ENCODE measurements at places on chromosomes 3 and 15.

- DNase-seq, result no peak
These were observed 478.5 kb upstream of the EPHA3 start for GRCh38 chr3:88628901-88629300.

DNA sequence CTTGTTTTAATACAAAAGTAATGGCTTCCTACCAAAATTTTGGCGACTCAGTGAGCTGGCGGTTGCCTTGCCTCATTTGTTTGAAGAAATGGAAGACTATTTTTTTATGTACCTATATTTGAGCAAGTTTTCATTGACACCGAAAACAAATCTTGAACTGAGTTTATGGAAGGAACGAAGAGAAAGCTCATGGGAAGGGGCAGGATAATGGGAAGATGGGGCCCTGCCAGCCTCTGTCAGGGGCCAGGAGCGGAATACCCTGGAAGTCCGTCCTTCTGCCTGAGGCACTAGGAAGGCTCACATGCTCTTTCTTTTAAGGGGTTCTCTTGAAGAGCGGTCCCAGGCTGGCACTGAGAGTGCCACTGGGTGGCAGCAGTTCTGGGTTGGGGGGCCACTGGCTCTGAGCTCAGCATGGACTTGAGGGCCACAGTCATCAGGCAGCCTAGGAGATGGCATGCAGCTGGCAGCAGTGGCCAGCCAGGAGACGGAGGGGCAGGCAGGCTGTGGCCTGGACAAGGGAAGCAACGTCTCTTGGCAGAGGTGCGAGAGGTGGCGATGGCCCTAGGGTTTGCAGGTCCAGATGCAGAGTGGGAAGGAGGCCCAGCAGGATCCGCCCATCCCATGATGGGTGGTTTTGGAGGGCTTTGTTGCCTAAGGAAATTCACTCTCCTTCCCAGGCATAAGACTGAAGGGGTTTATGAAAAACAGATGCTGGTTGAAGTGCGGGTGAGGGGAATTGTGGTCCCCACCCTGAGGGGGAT, 41.6 kb downstream of the ISG20 start:
- DNase-seq, result no peak

DNA sequence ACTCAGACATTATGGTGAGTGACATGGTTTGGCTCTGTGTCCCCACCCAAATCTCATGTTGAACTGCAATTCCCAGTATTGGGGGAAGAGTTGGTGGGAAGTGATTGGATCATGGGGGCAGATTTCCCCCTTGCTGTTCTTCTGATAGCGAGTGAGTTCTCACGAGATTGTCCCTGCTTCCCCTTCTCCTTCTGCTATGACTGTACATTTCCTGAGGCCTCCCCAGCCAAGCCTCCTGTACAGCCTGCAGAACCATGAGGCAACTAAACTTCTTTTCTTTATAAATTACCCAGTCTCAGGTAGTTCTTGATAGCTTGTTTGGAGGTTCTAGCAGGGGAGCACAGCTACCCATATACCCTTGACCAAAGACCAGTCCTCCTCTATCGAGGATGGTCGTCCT, 45.9 kb downstream of the ADAM10 start:
- DNase-seq, result no peak

GRCh38 chr15:34358367-34358766, 8.6 kb downstream of the LPCAT4 start:
- peak; percentile 15 for DNase-seq

GRCh38 chr3:124878561-124879336, 8.4 kb downstream of the ITGB5 start:
- DNase-seq, result peak; percentile 94

DNA sequence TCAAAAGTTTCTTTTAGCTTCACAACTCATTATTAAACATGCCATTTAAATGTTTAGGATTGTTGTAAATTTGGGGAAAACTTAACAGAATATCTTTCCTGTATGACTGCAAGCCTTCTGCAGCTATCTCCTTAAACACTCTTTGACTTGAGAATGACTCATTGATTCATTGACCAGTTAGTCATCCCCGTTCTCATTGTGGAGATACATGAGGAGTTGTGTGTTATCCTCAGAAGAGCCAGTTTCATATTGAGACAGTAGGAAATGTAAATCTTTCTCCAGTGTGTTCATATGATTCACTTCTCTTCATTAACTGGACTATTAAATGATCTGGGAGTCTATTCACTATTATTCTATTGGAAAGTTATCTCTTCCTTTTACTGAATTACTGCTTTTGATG, 83.0 kb downstream of the CRYGS start:
- peak; percentile 45 for DNase-seq

DNA sequence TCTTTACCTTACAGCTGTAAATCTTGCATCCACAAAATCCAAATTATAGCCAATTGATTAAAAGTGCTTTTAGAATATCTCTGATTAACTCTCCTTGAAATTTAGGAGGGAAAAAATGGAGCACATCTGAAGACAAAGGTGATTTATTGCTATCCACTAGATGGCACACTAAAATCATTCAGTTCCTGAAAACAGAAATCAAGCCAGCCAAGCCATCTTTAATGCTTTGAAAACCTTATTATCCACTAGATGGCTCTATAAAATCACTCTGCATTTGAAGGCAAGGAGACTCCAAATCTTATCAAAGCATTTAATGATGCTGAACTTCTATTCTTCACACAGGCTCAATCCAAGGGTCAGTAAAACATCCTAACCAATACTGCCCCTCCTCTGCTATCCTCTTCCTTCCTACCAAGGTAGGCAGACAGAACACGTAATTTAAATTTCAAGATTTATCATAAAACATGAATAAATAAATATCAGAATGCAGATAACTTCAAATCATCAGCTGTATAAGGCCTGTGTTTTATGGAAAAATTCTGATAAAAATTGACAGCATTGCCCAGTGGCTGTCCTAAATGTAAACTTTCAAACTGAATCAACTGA, 48.4 kb downstream of the GOLIM4 start:
- DNase-seq, result peak; percentile 87

DNA sequence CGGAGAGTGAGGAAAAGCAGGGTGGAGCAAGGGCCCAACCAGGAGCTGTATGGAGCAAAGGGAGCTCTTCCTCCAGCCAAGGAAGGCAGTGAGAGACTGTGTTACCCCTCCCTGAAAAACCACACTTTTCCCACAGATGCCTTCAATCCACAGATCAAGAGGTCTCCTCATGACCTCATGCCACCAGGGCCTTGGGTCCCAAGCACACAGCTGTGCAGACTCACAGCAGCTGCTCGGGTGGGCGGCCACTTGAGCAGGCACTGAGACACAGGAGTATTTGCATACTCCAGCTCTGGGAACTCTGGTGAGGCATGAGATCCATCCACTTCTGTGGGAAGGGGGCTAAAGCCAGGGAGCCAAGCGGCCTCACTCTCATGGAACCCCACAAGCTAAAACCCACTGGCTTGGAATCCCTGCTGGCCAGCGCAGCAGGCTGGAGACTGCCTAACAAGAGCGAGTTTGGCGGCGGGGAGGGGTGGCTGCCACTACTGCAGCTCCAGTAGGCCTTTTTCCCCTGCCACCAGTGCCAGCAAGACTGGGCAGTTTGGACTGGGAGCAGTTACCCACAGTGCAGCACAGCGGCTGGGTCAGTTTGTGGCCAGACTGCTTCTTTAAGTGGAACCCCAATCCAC, 880.6 kb upstream of the ARPP21 start:
- no peak for DNase-seq

DNA sequence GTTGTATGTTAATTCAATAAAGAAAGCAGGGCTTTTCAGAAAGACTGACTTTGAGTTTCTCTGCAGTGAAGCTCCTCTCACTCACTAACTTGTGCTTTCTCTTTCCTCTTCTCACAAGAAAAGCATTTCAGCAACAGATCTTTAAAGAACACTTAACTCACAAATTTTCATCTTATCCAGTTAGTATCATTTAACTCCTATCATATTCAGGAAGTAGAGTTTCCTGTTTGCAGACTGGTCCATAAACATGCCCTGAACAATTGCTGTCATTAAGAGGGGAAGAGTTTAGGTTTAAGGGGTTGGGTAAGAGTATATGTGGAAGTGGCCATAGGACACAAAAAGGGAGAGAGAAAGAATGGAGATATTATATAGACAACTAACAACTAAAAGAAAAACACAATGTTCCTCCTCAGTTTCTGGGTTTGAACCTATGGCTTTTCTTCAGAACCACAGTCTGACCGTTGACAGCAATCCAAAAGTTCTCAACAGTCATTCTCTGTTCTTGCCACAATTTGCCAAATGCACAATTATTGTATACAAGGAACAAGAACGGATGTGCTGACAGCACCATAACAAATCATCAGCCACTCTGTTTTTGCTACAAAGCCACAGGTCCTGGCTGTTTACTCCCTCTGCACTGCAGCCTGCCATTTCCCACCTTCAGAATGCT, 63.9 kb downstream of the CHAC1 start:
- no peak for DNase-seq

GRCh38 chr3:144866476-144866875, 894.9 kb downstream of the DIPK2A start:
- no peak for DNase-seq

GRCh38 chr15:89647191-89647851, 7.9 kb downstream of the KIF7 start:
- DNase-seq, result peak; percentile 31

- DNase-seq, result peak; percentile 51
These were observed 76.7 kb downstream of the BOC start for GRCh38 chr3:113287803-113288648.

DNA sequence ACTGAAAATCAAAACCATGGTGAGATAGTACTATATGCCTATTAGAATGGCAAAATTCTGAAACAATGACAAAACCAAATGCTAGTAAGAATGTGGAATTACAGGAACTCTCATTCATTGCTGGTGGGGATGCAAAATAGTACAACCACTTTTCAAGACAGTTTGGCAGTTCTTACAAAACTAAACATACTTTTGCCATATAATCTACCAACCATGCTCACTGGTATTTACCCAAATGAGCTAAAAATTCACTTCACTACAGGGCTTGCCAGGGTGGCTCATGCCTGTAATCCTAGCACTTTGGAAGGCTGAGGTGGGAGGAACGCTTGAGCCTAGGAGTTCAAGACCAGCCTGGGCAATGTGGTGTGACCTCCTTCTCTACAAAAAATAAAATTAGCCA, 40.0 kb downstream of the MYO9A start:
- DNase-seq, result no peak

DNA sequence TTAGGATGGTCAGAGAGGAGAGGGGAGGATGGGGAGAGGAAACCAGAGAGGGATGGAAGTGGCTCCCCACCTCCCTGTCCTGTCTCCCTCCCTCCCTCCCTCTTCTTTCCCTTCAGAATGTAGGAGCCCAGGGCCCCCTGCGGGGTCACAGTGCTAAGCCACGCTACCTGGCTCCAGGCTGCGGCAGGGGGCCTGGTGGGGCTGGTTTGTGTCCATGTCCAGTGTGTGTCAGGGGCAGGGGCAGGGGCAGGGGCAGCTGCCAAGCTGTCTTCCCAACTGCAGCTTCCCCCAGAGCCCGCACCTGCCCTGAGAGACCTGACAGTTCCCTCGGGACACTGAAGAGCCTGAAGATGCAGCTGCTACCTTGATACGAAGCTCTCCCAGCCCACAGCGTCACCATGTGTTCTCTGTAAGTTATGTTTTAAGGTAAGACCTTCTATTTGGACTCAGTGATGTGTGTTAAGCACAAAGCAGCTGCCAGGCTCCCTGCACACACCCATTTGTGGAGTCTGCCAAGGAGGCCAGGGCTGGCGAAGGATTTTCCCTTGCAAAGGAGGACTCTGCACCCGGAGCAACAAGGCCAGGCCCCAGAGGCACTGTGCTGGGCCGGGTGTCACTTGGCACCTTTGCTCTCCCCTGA, 121.8 kb upstream of the SMAD3 start:
- no peak for DNase-seq

GRCh38 chr3:183114384-183115178, 15.3 kb upstream of the MCCC1 start:
- no peak for DNase-seq

DNA sequence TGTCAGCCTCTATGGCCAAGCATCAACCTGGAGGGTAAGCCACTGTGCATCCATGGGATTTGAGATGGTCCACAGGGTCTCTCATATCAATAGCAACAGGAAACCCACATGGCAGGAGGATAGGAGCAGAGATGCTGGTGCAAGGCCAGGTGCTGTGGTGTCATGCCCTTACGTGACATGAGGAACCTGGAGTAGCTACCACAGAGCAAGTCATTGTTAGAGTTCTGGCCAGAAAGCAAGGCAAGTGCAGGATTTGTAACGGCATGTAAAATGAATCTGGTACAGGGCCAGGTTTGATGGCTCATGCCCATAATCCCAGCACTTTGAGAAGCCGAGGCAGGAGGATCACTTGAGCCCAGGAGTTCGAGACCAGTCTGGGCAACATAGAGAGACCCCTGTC, 14.8 kb upstream of the ZNF774 start:
- no peak for DNase-seq

- no peak for DNase-seq
These were observed 66.1 kb downstream of the NOX5 start for GRCh38 chr15:69080295-69081248.

DNA sequence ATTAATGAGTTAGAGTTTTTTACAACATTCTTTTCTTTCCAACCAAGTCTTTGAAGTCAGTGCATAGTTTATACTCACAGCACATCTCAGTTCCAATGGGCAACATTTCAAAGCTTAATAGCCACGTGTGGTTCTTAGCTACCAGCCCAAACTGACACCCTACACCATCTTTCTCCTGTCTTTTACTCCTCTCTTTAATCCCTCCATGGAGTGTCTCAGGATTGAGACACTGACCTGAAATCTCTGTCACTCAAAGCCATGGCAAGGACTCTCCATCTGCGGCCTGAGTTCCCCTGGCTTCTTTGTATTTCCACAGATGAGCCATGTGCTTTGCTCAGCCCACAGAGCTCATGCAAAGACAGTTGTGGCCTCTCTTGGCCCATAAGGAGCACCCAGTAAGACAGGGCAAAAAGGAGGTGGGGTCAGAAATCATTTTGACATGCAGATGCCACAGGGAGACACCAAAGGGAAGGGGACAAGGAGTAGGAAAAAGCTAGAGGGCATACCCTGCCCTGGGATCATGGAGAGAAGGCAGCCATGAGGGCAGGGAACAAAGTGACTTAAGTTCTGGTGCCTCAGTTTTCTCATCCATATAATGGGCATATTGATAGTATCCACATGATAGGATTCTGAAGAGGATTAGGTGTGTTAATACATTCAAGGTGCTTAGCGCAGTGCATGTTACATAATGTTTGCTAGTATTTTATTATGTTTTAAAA, 493.6 kb upstream of the PROK2 start:
- DNase-seq, result no peak

GRCh38 chr3:53604232-53604631, 109.8 kb downstream of the CACNA1D start:
- no peak for DNase-seq

DNA sequence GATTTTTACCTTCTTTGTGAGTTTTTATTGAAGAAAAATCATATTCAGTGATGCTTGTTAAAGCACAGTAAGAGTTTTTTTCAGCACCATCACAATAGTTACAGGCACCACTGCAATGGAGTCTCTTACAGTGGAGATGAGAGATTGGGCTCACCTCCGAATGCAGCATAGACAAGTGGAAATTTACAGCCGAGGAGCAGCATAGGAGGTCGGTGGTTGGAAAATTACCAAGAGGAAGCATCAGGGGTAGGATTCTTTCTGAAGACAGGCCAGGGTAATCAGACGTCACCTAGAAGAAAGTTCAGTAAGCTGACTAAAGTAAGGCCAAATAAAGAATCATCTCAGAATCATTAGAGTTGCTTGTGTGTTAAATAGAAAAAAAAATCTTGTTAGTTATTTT, 491.6 kb downstream of the RBMS3 start:
- DNase-seq, result no peak

Measured in HFFc6 (cell line).